ENCODE measurements at places on chromosomes 4 and X.

GRCh38 chrX:79367907-79368306 lies 773 bp upstream of the ITM2A start:
- no peak for DNase-seq

- no peak for DNase-seq
These were observed 45.4 kb downstream of the CEP135 start for GRCh38 chr4:55993994-55994663.

DNA sequence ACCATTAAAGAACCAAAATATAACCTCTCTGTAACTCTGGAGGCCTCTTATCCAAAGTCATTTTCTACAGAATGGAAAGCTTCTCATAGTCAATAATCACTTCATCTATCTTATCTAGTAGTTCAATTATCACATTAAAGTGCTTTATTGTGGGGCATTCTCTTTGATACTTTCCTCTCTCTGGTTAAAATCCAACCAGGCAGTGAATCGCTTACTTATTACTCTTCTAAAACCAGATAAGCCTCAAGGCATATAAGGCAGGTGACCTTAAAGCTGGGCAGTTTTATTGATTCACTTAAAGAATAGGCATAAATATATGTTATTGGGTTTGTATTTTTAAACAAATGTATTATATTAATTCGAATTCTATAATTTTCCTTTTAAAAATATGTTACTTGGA lies 2162.1 kb upstream of the TENM3 start:
- DNase-seq: no peak

DNA sequence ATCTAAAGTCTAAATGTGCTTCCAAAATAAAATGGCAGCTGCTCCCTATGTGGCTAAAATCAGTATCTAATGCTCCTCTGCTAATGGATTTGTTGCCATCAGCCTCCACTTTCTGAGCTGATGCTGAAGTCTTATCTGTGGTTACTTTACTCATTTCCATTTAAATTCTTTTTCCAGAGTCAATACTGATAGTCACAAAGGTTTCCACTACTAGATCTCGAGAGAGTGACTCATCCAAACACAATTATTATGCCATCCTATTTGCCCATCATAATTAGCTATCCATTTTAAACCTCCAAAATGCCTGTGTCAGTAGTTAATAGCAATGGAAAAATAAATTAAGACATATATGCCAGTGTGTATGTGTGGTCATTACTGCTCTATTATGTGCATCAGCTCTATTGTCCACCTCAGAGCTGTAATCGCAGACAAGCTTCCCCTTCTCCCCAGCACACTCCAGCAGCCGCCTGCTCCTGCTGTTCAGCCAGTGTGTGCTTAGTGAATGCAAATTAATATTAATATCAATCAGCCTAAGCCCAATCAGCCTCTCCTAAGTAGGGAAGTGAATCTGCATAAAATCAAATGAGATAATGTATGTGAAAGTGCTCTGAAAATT lies 199.8 kb upstream of the ZIC3 start:
- DNase-seq: no peak

DNA sequence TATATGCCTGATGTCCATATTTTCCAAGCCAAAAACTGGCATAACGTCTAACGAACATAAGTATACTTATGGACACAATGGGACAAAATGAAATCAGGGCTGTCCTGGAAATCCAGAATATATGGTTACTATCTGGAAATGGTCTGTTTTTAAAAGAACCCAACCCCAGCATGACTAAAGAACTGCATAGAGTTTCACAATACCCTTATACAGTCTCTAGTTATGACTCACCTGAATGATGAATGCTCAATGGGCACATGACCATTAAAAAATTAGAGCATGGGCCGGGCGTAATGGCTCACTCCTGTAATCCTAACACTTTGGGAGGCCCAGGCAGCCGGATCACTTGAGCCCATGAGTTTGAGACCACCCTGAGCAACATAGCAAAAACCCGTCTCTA lies 31.8 kb downstream of the AMMECR1 start:
- no peak for DNase-seq

GRCh38 chrX:13369256-13370030 lies 49.6 kb upstream of the ATXN3L start:
- no peak for DNase-seq

DNA sequence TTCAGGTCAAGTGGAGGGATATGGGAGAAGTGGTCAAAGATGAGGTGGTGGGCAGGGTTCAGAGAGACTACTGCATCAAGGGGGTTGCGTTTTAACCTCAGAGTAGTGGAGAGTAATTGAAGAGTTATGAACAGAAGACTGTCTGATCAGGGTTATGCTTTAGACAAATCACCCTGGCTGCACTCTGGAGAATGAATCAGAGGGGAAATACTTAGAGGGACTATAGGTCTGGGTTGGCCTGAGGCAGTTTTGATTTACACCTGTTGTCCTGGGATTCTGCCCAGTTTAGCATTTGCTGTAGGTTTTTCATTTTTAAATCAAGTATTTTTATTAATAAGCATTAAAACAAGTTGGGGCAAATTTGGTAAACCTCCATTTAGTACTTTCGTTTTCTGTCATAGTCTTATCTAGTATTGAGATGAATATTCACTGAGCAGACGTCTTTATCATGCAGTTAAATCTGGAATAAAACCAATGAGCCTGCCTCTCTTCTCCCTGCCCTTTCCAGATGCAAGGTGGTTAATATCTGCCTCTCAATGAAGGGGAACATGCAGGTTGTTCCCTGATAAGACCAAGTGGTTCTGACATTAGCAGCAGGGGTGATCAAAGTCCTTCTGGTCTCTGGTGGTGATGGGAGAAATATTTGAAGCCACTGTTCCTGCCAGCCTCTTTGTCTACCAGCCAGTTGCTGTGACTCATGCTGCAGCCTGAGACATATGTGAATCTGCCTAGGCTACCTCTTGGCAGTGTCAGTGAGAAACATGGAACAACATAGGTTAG lies 116.0 kb upstream of the RPS6KA3 start:
- DNase-seq: peak; percentile 13

- DNase-seq: no peak
These were observed 85.5 kb downstream of the BCOR start for GRCh38 chrX:40012039-40012867.

DNA sequence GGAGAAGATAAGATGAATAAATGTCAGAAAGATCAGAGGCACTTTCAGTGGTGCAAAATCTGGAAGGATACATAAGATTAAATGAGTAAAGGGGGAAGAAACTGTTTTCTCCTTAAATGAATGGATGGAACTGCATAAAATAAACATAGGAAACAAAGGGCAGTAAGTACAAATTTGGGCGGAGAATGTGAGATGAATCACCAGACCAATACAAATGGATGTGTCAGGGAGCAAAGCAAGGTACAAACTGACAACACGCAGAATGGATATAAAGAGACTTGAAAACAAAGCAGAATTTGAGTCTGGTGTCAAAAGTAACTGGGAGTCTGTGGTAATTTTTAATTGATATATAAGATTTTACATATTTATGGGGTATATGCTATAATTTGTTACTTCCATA lies 175.3 kb upstream of the PCDH18 start:
- no peak for DNase-seq

DNA sequence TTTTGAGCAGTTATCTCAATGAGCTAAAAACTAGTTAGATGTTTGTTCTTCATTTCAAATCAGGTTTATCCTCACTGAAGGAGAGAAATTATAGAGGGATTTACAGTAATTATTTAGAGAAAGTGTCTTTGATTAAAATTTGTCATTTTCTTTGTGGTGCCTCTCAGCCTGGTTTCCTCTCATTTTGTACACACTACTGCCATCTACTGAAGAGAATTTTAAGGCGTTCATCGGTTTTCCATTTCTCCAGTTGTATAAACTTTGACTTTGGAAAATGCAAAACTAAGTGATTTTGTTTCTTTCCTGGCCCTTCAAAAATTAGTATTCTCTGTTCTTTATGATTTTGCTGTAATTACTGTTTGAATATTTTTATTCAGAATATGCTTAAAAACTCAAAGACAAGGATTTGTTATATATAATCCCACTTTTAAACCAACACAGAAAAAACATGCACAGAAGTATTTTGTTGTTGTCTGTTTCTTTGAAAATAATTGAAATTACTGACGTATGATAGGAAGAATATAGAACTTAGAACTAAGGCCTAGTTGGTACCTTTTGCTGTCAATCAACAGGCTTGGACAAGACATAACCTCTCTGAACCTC lies 34.4 kb upstream of the ANXA3 start:
- DNase-seq: no peak

DNA sequence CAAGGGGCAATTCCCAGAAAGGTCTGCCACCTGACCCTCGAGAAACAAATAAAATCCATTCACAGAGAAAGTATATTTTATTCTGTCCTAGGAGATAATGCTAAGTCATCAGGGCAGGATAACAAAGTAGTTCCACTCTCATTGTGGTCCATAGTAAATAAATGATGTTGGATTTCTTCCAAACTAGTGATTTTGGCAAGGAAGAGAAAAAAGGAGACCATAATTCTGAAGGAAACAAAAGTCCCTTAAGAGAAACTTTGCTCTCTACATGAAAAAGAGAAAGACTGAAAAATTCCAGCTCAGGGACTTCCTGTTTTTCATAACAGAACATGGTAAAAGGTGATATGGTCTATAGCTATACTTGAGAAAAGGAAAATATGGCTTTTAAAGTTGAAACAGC lies 71.5 kb upstream of the DDX60 start:
- no peak for DNase-seq

DNA sequence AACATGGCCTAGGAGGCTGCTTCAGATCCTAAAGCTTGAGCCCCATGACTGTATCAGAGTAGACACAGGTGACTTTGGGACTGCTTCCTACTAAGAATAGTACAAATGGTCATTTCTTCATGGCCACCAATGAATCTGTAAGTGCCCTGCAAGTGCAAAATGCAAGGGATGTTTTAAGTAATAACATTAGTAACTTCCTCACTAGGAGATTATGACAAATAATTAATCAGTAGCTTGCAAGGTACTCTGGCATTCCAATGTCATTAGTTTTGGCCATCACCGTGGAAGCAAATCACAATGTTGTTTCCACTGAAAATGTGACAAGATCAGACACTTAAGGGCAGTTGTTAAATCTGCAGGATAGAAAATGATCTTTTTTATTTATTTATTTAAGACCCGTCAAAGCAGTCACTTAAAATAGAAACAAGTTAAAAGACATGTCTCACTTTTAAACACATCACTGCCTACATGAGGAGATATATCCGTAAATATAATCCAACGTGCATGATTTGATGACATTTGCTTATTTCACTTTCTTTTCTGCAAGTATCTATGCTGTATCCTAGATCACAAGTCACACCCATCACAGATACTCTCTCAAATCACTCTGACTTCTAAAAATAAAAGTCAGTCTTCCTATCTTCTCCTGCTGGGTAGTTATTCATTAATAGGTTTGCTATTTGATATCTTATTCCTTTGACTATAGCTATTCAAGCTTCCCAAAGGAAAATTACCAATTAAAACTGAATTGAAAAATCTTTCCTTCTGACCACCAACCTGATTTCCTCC lies 400.6 kb downstream of the IL15 start:
- DNase-seq: no peak

DNA sequence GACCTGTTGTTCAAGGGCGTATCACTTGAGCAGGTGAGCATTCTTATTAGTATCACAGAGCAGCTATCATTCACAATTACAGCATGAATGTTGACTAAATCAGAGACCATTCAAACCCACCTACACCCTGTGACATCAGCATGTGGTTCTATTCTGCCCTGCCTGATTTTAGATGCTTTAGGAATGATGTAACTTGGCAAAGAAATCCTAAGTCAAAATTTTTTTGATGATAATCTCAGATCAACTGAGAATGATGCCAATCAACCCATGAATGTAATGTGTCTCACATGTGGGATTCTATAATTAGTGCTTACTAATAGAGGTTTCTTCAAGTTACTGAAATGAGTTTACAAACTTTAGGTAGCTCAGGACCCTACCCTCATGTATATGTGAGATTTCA lies 13.4 kb upstream of the CHIC2 start:
- no peak for DNase-seq

DNA sequence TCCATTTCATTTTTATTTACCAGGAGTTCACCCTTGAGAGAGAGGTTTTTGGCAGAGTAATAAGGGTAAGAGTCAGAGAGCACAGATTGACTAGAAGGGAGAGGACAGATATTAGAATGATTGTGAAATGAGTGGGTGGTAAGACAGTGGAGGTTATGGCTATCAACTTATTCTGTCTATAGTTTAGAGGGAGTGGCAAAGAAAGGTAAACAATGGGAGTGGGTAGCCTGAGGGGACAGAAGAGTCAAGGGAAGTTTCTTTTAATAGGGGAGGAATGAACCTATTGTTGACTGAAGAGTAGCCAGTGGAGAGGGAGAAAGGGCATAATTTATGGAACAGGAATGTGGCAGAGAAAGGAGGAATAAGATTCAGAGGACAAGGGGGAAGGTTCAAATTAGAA lies 186.5 kb upstream of the NRK start:
- no peak for DNase-seq

- no peak for DNase-seq
These were observed 7.3 kb downstream of the SPARCL1 start for GRCh38 chr4:87521757-87522374.

GRCh38 chr4:84877051-84877833 lies 89.2 kb downstream of the WDFY3 start:
- no peak for DNase-seq

DNA sequence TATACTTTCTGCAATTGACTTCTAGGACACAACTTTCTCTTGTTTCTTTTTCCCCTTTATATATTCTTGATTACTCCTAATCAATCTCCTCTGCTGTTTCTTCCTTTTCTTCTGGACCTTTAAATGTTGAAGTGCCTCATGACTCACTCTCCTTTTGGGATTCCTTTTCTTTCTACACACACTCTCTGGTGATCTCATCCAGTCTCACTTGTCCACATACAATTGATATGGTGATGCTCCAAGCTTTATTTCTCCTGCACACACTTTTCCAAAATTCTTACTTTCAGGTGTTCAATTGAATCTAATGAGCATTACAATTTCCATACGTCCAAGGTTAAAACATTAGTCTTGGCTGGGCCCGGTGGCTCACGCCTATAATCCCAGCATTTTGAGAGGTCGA lies 794.8 kb upstream of the EPHA5 start:
- DNase-seq: no peak

GRCh38 chr4:126553248-126553647 lies 1079.5 kb upstream of the INTU start:
- no peak for DNase-seq

- no peak for DNase-seq
These were observed 75.0 kb upstream of the SORBS2 start for GRCh38 chr4:185886832-185887524.

DNA sequence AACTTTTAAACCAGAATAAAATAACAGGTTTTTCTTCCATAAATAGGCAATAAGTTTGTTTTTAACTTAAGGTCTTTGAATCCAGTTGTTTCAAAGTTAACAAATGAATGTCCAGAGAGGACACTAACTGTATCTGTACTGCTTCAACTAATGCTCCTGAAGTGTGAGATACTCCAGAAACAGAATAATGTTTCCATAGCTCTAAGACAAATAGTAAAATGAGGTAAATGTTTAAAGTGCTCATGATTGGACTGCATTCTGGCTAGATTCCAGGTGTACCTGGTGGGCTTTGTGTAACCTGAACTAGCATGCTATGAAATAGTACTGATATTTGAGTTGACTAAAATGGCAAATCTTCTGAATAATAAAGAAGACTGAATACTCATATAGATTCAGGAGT lies 51.7 kb downstream of the METTL14 start:
- DNase-seq: no peak

- DNase-seq: no peak
These were observed 4.1 kb downstream of the S100G start for GRCh38 chrX:16654093-16654492.
